Stimulated activated CD4-positive, alpha-beta T cell treated with anti-CD3 and anti-CD28 coated beads, Interleukin-12 subunit alpha, Interleukin-12 subunit beta, amount 100 ng/mL, for 48 hours (primary cell): ENCODE measurements at places on chromosomes 2 and 18.
A peak's percentile ranks its signal among the peaks of the same experiment; 100 is the strongest.

- no peak for DNase-seq
Observed at GRCh38 chr2:135600915-135601314, 69.6 kb downstream of the R3HDM1 start.

DNA sequence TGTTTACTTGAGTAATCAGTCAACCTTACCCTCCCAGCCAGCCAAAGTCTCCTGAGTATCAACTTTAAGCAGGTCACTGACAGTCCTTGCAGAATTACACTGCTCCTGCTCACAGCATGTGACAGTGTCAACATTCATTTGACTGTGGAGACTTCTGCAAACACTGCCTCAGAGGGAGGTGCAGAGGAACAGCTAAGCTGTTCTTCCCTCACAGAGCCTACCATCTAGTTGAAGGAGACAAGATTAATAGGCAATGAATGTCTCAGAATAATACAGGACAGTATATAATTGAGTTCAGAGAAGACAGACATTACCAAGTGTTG lies 11.9 kb downstream of the SLC14A2 start:
- DNase-seq: no peak

DNA sequence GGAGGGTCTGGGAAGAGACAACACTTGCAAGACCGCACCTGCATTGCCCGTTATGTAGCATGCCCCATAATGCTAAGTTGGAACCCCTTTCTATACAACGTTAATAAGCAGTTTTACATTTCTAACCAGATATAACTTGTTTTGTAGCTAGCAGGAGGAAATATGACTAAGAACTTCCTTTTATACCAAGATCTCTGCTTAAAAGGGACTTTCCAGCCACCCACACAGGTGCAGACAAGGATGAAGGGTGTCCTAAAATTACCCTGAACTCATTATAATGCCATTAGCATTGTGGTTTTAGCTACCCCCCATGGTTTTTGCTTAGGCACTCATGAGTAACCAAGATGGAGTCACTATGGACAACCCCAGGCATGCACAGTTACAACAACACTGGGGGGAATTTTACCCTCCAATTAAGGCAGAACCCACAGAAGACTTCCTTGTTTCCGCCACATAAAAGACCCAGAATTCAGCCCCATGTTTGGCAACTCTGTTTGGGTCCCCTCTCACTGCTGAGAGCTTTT lies 362.8 kb downstream of the CBLN2 start:
- no peak for DNase-seq

DNA sequence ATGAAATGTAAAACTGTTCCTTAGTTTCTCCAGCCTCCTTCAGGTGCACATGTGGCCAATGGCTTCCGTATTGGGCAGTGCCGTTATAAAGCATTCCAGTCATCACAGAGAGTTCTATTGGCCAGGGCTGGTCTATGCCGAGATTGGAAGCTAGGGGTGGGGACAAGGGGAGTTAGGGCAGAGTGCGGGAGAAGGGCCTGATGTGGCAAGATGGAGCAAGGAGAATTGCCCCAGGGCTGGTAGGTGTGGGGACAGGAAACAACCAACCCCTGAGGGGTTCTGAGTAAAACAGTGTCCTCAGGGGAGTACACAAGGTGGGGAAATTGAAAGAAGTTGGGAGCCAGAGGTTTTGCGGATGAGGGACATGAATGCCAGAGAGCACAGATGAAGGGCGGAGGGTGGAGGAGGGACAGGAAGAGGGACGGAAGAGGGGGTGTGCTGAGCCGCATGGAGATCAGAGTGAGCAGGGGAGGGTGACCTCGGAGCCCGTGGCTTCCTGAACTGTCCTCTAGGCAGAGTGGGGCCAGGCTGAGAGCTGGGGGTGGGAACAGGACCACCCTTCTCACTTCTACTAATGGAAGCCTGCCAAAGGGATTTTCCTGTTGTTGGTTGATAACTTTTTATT lies 9.1 kb upstream of the ATP6V1C2 start:
- DNase-seq: no peak

GRCh38 chr2:67840460-67841068 lies 222.2 kb downstream of the C1D start:
- peak; percentile 4 for DNase-seq

GRCh38 chr2:64817453-64817852 lies 163.7 kb upstream of the SERTAD2 start:
- DNase-seq: no peak

DNA sequence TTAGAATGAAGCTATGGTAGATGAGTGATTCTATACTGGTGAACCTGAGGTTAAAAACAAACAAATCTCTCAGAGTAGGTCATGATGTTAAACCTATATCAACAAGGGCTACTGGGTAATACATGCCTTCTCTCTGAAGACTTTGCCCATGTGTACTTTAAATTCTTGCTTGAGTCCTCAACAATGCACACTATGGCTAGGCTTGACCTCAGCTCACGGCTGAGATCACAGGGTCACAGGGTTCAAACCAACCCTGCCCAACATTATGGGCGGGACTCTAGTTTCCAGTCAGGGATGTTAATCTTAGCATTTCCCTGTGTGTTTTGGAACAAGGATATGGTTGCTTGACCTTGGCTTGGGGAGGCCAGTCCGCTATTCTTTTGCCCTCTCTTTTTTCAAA lies 7.7 kb downstream of the CD28 start:
- DNase-seq: no peak

DNA sequence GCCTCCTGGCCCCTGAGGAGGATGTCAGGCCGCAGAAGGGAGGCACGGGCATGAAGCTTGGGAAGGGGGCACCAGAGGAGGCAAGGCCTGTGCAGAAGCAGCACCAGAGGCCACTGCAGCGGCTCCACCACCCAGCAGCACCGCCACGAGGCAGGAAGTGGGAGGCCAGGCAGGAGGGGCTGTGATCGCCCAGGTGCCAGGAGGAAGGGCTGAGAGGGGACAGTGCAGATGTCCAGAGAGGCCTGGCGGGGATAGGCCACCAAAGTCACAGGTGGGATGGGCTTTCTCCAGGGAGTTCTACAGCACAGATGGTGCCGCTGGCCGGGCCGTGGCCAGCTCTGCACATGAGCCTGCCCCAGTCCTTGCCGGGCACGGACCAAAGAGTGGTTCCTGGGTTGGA lies 6.0 kb upstream of the ALPI start:
- no peak for DNase-seq

DNA sequence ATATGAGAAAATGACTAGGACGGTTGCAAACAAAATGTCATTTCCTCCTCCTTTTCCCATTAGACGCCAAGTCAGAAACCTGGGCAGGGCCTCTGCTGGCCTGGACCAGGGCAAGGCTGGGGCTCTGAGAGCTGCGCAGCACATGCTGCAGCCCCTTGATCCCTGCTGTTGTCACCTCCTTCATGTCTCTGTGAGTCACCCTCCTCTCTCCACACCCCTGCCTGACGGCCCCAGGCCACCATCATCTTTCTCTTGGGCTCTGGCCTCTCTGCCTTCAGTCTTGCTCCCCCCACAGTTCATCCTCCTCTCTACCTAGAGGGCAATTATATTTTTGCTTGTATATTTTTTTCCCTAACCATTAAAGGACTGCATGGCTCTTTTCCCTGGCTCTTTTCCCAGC lies 10.0 kb downstream of the FLACC1 start:
- no peak for DNase-seq

DNA sequence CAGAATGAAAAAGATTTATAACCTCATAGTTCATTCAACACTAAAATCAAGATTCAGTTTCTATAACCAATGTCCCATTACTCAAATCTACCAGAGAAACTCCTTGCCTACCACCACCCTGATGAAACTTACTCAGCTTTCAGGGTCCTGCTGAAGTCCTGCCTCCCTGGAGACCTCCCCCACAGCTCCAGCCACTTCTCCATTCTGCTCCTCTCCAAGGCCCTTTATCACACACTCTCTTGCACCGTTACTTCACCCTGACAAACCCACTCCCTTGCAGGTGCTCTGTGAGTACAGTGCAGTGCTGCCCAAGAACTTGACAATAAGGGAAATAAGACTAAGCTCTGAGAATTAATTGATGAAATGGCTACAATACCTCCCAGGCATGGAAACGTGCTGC lies 83.5 kb upstream of the CDCA7 start:
- DNase-seq: no peak

- no peak for DNase-seq
Observed at GRCh38 chr2:100909534-100910081, 89.7 kb downstream of the NPAS2 start.

DNA sequence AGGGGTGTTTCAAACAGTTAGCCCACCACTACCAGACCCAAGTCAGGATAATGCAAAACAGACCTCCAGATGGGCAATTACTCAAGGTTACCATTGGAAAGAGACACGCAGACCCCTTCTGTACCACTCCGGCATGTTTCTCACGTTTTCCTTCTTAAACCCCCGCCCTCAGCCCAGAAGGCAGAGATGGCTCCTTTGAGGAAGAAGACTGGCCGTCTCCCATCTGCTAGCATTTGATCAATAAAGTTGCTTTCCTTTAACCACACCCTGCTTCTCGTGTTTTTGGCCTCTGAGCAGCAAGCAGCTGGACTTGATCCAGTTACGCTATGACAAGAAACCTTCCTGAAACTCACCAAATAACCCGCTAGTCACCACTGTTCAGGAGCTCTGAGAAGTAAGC lies 1012.4 kb upstream of the GYPC start:
- DNase-seq: no peak

DNA sequence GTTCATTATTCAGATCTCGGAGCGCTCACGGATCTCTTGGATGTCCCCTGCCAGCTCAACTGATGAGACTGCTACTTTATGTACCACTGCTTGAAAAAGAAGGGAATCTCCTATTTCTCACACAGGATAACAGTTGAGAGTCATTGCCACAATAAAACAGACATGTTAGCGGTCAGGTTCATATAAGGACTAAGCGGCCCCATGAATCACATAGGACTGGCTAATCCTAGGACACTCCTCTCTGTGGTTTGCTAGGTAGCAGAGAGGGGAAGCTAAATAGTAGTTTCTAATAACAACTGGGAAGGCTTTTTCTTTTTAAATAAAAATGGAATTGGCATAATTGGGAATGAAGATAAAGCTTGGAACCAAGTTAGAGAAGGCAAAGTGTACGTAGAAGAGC lies 15.9 kb upstream of the TGFA start:
- DNase-seq: no peak

GRCh38 chr2:120177001-120177621 lies 46.1 kb downstream of the TMEM185B start:
- DNase-seq: peak; percentile 67

- no peak for DNase-seq
Observed at GRCh38 chr2:199488772-199489400, 31.1 kb upstream of the SATB2 start.

GRCh38 chr2:19671916-19672315 lies 229.9 kb downstream of the TTC32 start:
- DNase-seq: no peak

DNA sequence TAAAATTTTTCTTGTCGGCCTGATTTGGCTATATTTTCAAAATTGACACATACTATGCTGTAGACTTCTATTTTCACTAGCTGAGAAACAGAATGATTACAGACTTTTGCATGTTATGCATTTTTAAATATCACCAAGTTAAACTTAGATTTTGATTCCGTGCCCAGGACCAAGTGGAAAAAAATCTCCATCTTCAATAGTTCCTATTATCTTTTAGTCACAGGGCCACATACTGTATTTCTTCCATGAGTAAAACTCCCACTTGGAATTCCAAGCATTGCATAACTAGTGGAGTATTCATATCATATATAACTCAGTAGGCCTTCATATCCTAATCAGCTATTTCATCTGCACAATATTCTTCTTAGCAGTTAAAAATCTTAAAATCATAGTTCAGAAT lies 470.9 kb downstream of the ARHGAP15 start:
- no peak for DNase-seq

- DNase-seq: no peak
Observed at GRCh38 chr2:18154259-18154658, 275.8 kb downstream of the KCNS3 start.

DNA sequence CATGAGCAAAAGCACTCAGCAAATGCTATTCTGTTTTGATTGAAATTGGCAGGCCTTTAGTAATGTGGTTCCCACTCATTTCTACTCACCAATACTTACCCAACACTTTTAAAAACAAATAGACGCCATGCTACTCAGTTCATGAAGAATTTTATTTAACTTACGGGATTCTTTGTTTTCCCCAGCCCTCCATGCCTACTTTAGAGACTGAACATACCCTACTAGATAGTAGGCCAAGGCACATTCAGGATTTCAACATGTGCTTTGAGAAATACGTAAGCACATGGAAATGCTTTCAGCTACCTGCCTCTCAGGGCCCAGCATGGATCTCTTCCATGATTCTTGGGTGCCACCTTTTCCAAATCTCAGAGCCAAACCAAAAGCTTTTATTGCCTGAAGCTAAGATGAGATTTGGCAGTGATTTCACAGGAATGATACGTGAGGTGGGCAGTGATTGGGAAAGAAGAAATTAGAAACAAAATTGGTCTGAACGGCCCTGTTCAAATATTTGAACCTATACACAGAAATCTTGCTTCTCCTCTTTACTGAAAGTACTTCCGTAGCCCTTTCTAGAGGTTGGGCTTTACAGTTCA lies 31.4 kb downstream of the NAPG start:
- no peak for DNase-seq

GRCh38 chr2:101887328-101887727 lies 104.4 kb upstream of the IL1R2 start:
- no peak for DNase-seq

- DNase-seq: peak; percentile 55
Observed at GRCh38 chr2:118881490-118882129, 34.2 kb upstream of the EN1 start.

DNA sequence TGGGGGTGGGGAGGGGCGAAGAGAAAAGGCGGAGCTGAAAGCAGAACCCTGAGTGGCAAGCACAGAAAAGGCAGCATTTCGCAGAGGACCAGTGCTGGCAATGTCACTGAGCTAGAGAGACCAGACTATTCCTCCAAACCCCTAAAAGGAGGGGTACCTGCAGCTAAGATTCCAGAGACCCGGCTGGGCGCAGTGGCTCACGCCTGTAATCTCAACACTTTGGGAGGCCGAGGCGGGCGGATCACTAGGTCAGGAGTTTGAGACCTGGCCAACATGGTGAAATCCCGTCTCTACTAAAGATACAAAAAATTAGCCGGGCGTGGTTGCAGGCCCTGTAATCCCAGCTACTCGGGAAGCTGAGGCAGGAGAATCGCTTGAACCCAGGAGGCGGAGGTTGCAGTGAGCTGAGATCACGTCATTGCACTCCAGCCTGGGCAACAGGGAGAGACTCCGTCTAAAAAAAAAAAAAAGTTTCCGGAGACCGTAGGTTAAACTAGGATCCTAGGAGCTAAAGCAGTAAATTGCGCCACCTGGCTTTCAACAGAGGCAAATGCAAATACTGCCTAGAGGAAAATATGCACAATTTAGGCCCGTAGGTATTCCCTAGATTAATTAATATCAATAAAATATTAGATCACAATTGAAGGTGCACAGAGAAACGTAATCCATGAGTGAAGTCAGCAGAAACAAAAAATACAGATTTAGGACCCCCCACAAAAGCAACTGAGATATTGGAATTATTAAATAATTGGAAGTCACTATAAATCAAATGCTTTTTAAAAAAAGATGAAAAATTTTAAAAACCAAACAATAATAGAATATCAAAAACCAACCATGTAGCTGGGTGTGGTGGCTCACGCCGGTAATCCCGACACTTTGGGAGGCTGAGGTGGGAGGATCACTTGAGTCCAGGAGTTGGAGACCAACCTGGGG lies 4.9 kb downstream of the UCN start:
- no peak for DNase-seq

- no peak for DNase-seq
Observed at GRCh38 chr2:7427293-7428060, 510.3 kb downstream of the RNF144A start.

GRCh38 chr18:63078471-63078870 lies 241.1 kb downstream of the BCL2 start:
- DNase-seq: no peak

- DNase-seq: no peak
Observed at GRCh38 chr18:6396276-6396675, 18.4 kb downstream of the L3MBTL4 start.
